ENCODE measurements at places on chromosomes 12 and 14. TPM values are rescaled to one million over a fixed set of nuclear protein-coding genes. Genes with fewer than 3 reads are reported as not detected.

DNA sequence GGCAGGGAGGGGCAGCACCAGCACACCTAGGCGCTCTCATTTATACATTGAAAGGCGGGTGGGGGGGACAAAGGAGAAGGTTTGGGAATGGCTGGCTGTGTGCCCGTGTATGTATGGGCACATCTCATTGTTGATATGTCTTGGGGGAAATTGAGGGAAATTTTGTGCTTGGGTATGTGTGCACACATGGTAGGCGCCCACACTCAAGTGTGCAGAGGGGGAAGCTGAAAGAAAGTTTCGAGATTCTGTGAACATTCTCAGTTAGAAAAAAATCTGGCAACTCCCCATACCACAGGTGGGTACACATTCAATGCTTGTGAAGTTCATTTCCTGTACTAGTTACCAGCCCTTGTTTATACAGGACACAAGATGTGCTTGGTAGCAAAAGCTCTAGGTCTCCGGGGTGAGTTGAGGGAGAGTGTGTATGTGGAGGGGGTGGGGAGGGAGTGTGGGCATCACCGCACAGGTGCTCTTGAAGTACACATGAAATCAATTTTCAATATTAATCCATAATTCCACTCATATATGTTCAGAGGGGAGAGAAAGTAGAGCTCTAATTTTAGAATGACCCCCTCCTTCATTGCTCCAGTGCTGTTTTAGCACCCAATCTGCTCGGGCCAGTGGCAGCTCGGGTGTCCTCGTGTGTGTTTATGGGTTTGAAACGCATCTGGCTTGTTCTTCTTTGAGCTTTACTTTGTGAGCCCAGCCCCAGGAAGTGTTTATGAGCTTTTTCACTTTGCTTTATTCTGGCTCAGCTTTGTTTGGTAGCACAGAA lies 286.0 kb downstream of the ZFP36L1 start:
- peaks cover 31% of the 10 kb centered on the region for H3K4me1 ChIP-seq
- H3K27me3 ChIP-seq, result no peaks in the 10 kb centered on the region
- H3K27ac ChIP-seq, result peak overlapping the region; percentile 89
- DNase-seq, result peak; percentile 53
- peak overlapping the region; percentile 13 for H3K4me3 ChIP-seq

HVCN1 gene
- 7.6 TPM for total RNA-seq

GRCh38 chr12:71973687-71974086 lies 35.0 kb downstream of the TPH2 start:
- H3K36me3 ChIP-seq, result no peaks in the 10 kb centered on the region
- no peak for DNase-seq
- no peak overlapping the region for H3K4me3 ChIP-seq
- H3K27ac ChIP-seq, result no peak overlapping the region
- no peaks in the 10 kb centered on the region for H3K4me1 ChIP-seq
- no peaks in the 10 kb centered on the region for H3K27me3 ChIP-seq

DNA sequence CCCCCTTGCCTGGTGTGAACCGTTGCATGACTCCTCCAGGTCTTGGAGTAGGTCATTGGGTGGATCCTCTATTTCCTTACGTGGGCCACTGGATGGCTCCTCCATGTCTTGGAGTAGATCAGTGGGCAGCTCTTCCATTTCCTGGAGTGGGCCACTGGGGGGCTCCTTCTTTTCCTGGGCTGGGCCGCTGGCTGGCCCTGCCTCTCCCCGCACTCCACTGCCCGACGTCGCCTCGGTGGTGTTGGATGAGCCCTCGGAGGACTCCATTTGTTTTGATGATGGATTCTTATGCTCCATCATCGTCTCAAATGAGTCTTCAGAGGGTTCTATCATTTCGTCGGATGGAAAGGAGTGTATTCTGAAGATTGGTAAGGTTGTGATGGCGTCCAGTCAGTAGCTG lies 19.1 kb downstream of the RTL1 start:
- H3K4me1 ChIP-seq, result no peaks in the 10 kb centered on the region
- no peak for DNase-seq
- no peaks in the 10 kb centered on the region for H3K27me3 ChIP-seq
- H3K27ac ChIP-seq, result no peak overlapping the region

SPTB gene
- total RNA-seq, result 2.6 TPM

HDAC7 gene
- total RNA-seq, result 37.6 TPM

DNA sequence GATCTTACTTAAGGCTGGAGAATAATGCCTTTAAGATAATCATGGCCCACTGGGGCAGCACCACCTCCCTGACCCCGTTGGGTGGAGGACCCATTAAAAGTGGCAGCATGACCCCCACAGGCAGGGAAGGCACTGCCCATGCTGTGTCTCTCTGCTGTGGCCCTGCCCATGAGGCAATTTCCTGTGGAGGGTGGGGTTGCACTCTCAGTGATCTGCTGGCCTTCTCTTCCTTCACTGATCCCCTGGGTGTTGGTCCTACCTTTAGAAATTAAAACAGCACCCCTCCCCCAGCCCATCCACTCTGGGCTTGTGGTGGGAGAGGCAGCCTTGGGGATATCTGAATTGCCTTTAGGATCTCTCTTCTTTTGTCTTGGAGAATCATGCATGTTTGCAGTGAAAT lies 17.3 kb downstream of the KLRK1 start:
- no peak overlapping the region for H3K4me3 ChIP-seq

DNA sequence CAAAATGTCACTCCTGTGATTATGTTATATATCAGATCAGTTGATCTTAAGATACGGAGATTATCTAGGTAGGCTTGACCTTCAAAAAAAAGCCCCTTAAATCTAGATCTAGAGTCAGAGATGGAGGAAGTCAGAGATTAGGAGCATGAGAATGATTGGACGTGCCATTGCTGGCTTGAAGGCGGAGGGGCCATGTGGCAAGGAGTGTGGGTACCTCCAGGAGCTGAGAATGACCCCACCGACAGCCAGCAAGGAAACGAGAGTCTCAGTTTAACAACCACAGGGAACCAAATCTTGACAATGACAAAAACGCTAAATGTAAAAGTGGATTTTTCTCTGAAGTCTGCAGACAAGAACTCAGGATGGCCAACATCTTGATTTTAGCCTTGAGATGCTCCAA lies 32.5 kb upstream of the MANSC4 start:
- no peak overlapping the region for H3K27ac ChIP-seq
- no peak for DNase-seq
- H3K4me3 ChIP-seq, result no peak overlapping the region
- H3K4me1 ChIP-seq, result no peaks in the 10 kb centered on the region
- no peaks in the 10 kb centered on the region for H3K27me3 ChIP-seq

- H3K27me3 ChIP-seq, result no peaks in the 10 kb centered on the region
- no peak for DNase-seq
- no peaks in the 10 kb centered on the region for H3K36me3 ChIP-seq
- no peaks in the 10 kb centered on the region for H3K4me1 ChIP-seq
Observed at GRCh38 chr12:71639341-71639760, 24.3 kb downstream of the ZFC3H1 start.

LRRK2 gene
- total RNA-seq, result 30.9 TPM

DNA sequence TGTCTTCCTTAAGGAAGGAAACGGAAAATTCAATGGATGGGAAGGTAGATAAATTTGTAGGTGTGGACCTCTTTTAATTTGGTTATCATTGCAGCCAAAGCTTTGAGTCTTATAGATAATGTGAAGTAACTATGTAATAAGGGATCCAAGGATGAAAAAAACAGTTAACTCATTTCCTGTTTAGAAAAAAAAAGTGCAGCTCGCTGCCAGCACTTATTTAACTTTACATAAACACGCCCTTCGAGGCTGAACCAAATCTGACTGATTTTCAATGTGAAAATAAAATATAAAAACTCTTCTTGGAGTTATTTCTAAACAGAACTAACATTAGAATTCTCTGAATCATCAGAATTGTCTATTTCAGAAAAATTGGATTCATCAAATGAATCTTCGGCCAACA lies 7.0 kb downstream of the NUBPL start:
- no peak overlapping the region for H3K27ac ChIP-seq
- H3K27me3 ChIP-seq, result no peaks in the 10 kb centered on the region
- DNase-seq, result no peak
- H3K36me3 ChIP-seq, result peaks cover 3% of the 10 kb centered on the region

DNA sequence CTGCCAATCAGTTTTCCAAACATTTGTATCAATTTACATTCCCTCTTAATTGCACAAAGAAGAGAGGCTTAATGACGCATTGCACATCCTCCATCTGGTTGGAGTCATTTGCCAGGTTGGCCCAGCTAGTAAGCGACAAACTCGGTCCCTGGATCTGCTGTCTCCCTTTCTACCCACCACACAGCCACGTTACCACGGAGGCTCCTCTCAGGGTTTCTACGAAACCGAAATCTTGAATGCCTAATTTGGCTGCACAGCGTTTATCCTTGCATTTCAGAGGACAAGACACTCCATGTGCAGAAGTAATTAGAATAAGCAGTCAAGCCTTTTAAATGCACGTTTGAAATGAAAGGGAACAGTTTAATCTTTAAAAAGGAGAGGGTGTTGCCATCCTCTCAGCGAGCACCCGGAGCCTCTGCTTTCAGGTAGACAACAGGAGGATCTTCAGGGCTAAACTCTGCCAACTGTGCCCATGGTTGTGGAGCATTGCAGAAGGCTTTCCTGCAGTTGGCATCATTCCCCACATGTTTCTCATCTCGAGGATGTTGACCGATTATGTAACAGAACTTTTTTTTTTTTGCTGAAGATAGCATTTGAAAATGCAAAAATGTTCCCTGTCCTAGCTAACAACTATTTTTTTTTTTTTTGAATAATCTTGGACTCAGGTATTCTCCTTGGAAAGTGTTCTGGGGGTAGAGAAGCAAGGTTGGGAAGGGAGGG lies 37.8 kb downstream of the SLC24A4 start:
- no peaks in the 10 kb centered on the region for H3K27me3 ChIP-seq
- no peaks in the 10 kb centered on the region for H3K36me3 ChIP-seq
- H3K4me1 ChIP-seq, result no peaks in the 10 kb centered on the region
- no peak for DNase-seq

GRCh38 chr14:59849411-59850130 lies 21.0 kb downstream of the RTN1 start:
- H3K4me1 ChIP-seq, result no peaks in the 10 kb centered on the region
- no peak overlapping the region for H3K4me3 ChIP-seq
- no peaks in the 10 kb centered on the region for H3K36me3 ChIP-seq

DNA sequence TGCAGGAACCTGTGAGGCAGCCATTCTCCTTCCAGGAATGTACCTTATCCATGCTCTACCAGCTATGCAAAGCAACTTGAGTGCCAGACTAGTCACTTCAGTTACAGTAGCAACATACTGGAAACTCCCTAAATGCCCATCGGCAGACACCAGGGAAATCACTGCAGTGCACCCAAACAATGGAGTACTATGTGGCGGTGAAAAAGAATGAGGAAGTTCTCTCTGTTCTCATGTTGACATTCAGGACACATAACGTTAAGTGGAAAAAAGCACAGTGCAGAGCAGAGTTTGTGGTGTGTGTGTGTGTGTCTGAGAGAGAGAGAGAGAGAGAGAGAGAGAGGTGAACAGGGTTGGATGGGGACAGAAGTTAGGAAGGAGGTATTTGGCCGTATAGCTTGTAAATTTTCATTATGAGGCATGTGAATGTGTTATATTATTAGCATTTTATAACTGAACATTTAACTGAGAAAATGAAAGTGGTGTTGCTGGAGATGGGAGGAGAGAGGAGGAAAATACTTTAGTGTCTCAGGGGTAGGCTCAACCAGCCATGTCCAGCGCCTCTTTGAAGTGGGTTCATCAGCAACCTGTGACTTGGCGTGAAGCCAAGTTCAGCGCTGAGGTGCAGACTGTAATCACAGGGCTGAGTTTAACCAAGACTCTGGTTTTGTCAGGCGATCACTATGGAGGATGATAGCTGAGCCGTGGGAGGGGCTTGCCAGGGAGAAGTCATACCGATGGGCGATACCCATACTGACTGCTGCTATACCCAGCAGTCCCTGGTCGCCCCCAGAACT lies 17.3 kb downstream of the TNFAIP2 start:
- no peaks in the 10 kb centered on the region for H3K36me3 ChIP-seq
- no peak overlapping the region for H3K4me3 ChIP-seq
- H3K27ac ChIP-seq, result no peak overlapping the region
- H3K4me1 ChIP-seq, result peaks cover 8% of the 10 kb centered on the region
- no peaks in the 10 kb centered on the region for H3K27me3 ChIP-seq

USP44 gene
- 8.2 TPM for total RNA-seq

DNA sequence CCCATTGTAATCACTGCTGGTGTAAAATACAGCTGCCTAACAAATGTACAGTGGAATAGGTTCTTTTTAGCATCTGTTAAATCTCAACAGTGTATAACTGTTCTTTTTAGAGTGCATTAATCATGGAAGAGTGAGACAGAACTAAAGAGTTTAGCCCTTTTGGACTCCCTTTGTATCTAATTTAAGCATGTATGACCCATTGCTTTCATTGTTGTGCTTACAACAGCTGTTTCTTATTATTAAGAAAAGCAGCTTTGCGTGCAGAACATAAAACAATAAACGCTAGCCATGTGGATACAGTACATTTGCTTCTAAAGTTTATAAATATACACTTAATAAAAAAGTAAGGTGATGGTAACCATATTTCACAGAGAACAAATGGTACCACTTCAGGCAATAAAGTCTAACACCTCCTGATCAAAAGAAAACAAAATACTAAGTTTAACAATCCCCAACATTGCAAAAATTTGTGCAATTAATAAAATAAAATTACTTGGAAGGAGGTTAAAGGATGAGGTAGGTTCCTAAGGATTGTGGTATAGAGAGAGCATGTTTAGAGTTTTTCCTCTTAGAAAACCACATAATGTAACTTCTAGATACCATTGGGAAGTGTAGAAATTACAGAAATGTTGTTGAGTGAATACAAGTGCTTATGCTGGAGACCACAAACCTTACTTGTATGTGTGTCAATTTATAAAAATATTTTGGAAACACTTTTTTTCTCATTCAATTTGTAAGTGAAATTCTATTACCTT lies 448.7 kb downstream of the SLC6A15 start:
- no peak for DNase-seq
- no peaks in the 10 kb centered on the region for H3K36me3 ChIP-seq
- no peak overlapping the region for H3K4me3 ChIP-seq
- H3K27me3 ChIP-seq, result no peaks in the 10 kb centered on the region
- no peaks in the 10 kb centered on the region for H3K4me1 ChIP-seq

ADAMTS20 gene
- total RNA-seq, result not detected

- no peak overlapping the region for H3K27ac ChIP-seq
- peak; percentile 4 for DNase-seq
- H3K4me3 ChIP-seq, result no peak overlapping the region
- H3K27me3 ChIP-seq, result no peaks in the 10 kb centered on the region
- no peaks in the 10 kb centered on the region for H3K36me3 ChIP-seq
Observed at GRCh38 chr14:101113108-101113612, 209.6 kb upstream of the RTL1 start.

DNA sequence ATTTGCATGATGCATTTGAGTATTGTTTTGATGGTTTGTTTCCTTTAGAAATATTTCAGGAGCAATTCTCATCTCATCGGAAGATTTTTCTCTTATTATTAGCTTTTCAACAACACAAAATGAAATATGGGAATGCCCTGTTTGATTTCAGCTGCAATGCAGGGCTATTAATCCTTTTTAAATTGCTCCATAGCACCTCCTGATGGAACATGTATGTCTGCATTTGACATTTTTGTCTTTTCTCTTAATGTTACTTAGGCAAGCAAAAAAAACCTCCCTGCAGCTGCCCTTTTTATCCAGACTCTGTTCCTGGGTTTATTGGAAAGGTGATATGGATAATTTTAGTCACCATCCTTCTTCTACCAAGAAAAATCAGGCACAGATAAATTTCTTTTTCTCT lies 895.8 kb downstream of the RPS29 start:
- H3K36me3 ChIP-seq, result no peaks in the 10 kb centered on the region
- H3K4me3 ChIP-seq, result no peak overlapping the region
- H3K27me3 ChIP-seq, result no peaks in the 10 kb centered on the region
- no peaks in the 10 kb centered on the region for H3K4me1 ChIP-seq
